ENCODE measurements at places on chromosomes 16 and 17. TPM values are rescaled to one million over a fixed set of nuclear protein-coding genes. Genes with fewer than 3 reads are reported as not detected.

The TNS4 gene
- total RNA-seq: 0.13 TPM

GRCh38 chr16:59849716-59850115, 1115.6 kb upstream of the GOT2 start:
- DNase-seq: no peak

The CHD9 gene
- total RNA-seq: 34.7 TPM

The GPR139 gene
- total RNA-seq: not detected

The METRNL gene
- 4.7 TPM for total RNA-seq

- no peak for DNase-seq
Observed at GRCh38 chr16:30965436-30965835, 7.9 kb downstream of the SETD1A start.

The ADPRM gene
- total RNA-seq: 3.9 TPM

DNA sequence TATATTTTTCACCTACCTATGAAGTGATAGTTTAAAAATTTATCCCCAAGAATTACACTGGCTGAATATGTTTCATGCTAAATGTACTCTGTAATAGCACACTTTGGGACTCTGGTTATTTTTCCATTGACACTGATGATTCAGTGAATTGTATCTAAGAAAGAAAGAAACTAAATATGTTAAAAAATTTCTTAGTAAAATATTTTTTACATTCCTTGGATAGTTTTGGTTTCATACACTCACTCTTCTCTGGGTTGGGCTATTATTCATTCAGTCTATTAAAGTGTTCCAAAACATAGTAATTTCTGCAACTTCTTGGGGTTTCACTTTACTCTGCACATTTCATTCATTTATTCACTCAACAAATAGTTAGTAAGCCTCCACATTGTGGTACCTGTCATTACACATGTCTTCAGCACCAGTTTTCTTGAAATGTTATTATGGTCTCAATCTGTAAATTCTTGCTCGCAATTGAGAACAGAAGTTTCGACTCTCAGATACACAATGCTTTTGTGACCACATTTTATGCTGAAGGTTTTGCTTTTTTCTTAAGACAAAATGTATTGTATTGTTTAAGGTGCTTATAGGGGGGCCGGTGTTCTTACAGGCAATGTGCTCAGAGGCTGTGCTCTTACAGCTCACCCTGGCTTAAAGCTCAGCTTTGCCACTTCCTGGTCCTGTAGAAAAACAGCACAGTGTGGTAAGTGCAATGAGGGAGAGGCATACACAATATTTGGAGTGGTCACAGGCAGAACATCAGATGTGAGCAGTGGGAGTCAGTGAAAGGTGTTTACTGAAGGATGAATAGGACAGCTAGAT, 17.4 kb downstream of the CNTNAP4 start:
- no peak for DNase-seq

The CTRB1 gene
- 9.7 TPM for total RNA-seq

The OTOP3 gene
- not detected for total RNA-seq

- no peak for DNase-seq
Observed at GRCh38 chr17:51954232-51954765, 204.2 kb downstream of the CA10 start.

GRCh38 chr17:55409030-55409800, 12.4 kb downstream of the MMD start:
- no peak for DNase-seq

The GOSR1 gene
- total RNA-seq: 23.2 TPM

DNA sequence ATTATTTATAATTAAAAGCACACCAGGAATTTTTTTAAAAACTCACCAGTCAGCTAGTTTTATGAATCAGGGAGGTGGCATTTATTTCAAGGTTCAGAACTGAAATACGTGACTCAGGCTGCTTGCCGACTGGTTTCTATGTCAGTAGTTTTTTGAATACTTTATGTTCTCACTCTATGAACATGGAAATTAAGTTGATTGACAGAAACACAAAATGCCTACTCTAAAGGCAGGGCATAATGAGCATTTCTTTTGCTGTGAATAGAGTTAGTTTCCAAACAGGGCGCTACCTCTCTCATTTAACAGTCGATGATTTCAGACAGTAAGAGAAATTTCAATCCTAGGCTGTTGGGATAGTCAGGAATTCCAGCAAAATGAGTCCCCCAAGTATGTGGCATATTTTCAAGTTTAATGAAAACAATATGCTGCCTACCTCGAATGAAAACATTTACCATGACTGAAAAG, 6.7 kb downstream of the HS3ST3B1 start:
- DNase-seq: no peak

DNA sequence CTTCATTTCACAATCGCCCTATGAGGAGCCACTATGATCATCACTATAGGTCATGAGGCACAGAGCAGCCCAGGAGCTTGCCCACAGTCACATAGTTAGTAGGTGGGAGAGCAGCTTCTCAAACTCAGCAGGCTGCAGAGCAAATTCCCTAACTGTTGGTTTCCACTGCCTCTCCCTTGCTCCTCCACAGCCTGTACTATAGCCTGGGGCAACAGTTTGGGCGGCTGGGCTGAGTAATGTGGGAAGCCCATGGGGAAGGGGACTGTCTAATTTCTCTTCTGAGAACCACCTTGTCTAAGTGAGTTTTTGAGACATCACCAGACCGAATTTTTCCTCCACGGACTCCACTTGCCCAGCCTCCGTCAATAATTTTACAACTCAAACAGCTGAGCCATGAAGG, 73.4 kb upstream of the GPR139 start:
- no peak for DNase-seq

The NPTX1 gene
- 0.25 TPM for total RNA-seq

DNA sequence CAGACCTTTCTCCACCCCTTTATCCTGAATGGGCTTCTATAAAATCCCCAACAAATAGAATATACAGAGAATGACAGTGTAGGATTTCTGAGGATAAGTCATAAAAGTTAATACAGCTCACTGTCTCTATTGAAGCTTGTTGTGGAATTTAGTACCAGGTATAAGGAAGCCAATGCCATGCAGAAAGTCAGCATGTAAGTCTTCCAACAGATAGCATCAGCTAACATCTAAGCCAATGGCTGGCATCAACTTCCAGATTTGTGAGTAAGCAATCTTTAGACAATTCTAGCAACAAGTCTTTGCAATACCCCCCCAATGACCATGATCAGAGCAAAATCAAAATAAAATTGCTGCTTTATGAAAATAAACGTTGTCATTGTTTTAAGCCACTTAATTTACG, 22.5 kb upstream of the LRRC37A3 start:
- no peak for DNase-seq

- no peak for DNase-seq
Observed at GRCh38 chr17:4938069-4938491, 1.8 kb downstream of the SLC25A11 start.

GRCh38 chr17:49316889-49317675, 45.0 kb downstream of the ZNF652 start:
- no peak for DNase-seq

GRCh38 chr17:1807890-1808289, 21.8 kb downstream of the SMYD4 start:
- DNase-seq: no peak

The MEOX1 gene
- total RNA-seq: not detected

DNA sequence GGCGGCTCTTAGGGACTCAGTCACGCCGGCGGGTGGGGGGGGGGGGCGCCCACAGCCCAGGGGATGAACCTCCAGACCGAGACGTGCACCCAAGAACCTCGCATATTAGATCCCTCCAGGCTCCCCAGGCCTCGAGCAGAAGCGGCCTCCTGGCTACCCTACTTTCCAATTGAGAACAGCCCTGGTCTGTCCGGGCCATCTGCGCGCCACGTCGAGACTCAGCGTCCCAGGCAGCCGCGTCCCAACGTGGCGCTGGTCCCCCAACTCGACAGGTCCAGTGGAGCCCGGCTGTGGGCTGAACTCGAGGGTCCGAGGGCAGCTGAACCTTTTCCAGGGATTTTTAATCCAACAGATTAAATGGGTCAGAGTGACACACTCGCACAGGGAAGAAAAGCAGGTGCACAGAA, 2.3 kb upstream of the IRX3 start:
- DNase-seq: no peak

DNA sequence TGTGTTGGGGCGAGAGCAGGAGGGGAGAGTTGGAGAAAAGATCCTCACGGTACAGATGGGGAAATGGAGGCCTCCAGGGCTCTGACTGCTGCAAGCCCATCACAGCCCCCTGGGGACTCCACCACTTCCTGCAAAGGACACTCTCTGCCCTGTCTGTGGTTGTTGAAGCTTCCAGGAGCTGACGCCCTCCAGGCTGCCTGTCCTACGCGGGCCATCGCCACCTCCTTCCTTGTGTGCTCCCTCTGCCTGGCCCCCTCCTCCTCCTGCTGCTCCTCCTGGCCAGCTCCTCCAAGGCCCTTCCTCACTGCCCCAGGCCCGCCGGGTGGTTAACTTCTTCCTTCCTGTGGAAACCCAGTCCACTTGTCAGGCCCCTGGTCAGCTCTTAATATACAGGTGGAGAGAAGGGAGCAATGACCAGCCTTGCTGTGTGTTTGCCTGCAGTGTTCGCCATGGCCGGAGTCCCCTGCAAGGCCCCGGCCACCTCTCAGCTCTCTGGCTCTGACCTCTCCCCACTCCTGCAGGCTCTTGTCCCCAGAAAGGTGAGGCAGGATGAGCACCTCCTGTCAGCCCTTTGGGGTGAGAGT, 18.4 kb upstream of the STAC2 start:
- DNase-seq: no peak

DNA sequence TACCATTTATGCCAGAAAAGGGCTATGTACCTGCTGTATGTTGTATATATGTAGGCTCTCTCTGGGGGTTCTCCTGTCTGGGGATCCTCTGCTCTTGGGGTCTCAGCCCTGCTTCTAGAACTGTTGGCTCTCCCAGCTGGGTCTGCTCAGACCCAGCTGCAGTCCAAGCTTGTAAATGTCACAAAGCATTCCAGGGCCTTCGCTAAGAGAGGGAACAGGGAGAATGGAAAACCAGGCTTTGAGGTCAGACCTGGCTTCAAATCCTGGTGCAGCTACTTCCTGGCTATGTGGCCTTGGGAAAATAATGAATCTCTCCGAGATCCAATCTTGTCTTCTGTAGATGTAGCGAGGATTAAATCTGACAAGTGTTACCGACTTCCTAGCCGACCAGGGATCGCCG, 44.0 kb downstream of the NLRP1 start:
- DNase-seq: no peak

The CD300LG gene
- total RNA-seq: not detected
